ENCODE measurements at places on chromosomes 3 and 15. TPM values are rescaled to one million over a fixed set of nuclear protein-coding genes. Genes with fewer than 3 reads are reported as not detected.

DNA sequence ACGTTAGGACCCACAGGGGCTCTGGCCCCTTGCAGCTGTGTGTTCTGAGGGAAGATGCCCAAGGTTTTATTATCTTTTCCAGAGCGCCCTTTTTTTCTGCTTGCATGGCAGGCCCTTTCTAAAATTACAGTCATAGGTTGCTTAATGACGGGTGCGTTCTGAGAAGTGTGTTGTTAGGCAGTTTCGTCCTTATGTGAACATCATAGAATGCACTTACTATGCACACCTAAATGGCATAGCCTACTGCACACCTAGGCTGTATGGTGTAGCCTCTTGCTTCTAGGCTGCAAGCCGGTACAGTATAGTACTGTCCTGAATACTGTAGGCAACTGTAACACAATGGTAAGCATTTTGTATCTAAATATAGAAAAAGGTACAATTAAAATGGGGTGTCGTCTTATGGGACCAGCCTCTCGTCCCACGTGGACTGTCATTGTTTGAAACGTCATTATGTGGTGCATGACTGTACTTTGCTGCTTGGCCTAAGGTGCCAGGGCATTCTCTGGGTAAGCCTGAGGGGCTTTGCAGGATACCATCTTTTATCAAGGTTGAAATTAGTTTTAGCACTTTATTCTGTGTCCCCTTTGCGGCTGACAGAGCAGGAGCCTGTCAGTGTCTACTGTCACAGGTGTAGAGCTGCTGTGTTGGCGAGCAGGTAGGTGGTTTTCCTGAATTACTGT is 10.9 kb downstream of the KLF13 start:
- DNase-seq, result no peak

DNA sequence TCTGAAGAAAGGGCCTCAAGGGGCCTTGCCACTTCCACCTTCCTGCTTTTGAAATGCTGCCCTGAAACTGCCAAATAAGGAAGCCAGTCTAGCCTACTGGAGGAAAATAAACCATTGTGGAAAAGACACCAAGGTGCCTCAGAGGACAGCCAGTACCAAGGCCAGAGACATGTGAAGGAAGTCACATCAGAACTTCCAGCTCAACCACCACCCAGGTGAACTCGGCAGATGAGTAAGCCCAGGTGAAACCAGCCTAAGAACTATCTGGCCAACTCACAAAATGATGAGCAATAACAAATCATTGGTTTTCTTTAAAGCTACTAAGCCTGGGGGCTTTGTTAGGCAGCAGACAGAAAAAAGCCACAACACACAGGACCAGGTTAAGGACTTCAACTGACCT is 103.0 kb downstream of the MAGI1 start:
- DNase-seq, result no peak

DNA sequence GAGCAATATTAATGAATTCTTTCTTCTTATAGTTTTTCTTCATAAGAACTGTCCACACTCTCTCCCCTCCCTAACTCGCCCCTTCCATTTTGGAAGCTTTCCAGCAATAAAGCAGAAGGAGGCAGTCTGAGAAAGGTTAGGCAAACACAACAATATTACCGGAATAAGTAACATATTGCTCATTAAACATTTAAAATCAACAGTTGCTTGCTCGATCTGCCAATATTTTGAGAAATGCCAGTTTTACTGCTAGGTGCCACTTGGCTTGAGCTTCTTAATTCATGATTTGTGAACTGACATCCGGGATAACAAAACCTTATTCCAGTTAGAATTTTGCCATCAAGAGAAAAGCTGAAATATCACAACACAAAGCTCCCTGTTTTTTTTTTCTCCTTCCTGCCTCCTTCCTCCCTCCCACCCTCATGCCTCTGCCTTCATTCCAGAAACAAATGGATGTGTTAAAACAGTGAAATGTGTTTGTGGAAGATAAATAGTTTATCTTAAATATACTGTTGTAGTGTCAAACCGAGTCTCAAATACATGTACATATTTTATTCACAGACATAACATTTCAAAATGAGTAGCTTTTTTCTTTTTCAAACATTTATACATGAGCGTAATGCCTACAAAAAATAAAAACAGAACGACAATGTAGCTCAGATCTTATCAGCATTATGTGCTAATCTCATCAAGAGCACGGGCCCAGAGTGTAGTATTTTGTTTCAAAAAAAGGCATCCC is 253.7 kb downstream of the GAP43 start:
- DNase-seq, result no peak

GRCh38 chr3:190169877-190170276 is 49.2 kb upstream of the P3H2 start:
- DNase-seq, result no peak

The REC114 gene
- polyA plus RNA-seq, result not detected

- no peak for DNase-seq
Observed at GRCh38 chr3:60274098-60274497, 977.2 kb downstream of the FHIT start.

DNA sequence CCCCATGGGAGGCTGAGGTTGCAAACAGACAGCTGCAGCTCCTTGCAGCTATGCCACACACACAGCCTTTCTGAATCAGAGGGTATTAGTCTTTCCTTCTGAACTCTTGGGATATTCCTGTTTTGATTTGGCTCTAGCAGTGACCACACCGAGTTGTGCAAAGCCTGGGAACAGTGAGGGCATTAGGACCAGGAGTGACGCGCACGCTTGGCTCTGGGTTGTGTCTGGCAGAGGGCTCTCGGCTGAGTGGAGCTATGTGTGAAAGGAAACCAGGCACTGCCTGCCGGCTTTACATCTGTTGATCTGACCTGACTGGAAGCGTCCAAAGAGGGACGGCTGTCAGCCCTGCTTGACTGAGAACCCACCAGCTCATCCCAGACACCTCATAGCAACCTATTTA is at the start of gene GALNT15:
Gene GALNT15 (plus strand): TSS at position 292 of the 400 bp plus-strand sequence. CDS start 472 bp downstream, outside the sequence.
- DNase-seq, result peak; percentile 82

The UACA gene
- 98.7 TPM for polyA plus RNA-seq

- DNase-seq, result no peak
Observed at GRCh38 chr15:100726070-100726420, 123.7 kb downstream of the ASB7 start.

The ZBTB38 gene
- 23.3 TPM for polyA plus RNA-seq

- DNase-seq, result peak; percentile 77
Observed at GRCh38 chr3:12139111-12139511, 19.6 kb downstream of the TIMP4 start.

The CCR3 gene
- polyA plus RNA-seq, result not detected

The CTXND1 gene
- polyA plus RNA-seq, result 1.5 TPM

GRCh38 chr3:165507060-165507459 is 310.9 kb upstream of the SLITRK3 start:
- no peak for DNase-seq

- DNase-seq, result no peak
Observed at GRCh38 chr15:77145370-77145769, 74.5 kb upstream of the TSPAN3 start.

The FBXL2 gene
- 5.9 TPM for polyA plus RNA-seq

The EIF1B gene
- polyA plus RNA-seq, result 76.1 TPM

GRCh38 chr15:69462030-69462492 is 9.4 kb downstream of the RPLP1 start:
- no peak for DNase-seq

DNA sequence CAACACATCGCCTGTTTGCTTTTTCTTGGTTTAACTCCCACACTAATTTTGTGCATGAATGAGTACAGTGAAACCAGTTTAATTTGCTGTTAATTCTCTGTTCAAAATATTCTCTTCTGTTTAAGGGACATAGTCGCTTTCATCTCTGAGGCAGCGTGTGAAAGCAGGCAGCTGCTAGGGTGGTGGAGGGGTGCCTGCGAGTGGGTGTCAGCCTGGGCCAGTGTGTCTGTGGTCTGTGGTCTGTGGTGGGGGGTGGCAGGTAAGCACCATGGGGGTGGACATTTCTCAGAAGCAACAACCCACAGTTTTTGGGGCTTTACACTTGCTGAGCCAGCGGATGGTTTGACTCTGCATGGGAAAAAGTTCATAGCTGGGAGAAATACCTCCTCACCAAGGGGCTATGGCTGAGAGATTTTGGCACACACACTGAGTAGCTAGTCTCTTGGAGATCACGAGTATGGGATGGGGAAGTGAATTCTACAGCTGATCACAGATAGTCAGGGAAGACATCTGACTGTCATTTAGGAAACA is 109.2 kb downstream of the EPHB1 start:
- no peak for DNase-seq
